ENCODE measurements at places on chromosomes 3 and 15.

DNA sequence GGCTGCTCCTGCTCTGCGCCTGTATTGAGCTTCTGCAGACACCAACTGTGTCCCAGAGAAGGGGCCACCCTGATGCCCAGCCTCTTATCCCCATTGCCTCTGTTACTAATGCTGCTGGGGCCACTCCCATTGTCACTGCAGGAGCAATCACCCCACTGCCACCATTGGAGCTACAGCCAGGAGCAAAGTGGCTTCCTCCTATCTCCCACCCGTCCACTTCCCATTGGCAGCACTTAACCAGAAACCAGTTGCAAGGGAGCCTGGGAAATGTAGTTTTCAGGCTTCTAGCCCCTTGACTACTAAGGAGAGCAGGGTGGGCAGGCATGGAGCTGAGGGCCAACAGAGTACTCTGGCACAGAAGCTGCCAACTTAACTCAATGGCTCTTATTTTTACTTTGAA, 55.9 kb upstream of the KLF13 start:
- DNase-seq, result no peak

- peak; percentile 32 for DNase-seq
Measured at GRCh38 chr3:119352863-119353527, 58.8 kb downstream of the ARHGAP31 start.

DNA sequence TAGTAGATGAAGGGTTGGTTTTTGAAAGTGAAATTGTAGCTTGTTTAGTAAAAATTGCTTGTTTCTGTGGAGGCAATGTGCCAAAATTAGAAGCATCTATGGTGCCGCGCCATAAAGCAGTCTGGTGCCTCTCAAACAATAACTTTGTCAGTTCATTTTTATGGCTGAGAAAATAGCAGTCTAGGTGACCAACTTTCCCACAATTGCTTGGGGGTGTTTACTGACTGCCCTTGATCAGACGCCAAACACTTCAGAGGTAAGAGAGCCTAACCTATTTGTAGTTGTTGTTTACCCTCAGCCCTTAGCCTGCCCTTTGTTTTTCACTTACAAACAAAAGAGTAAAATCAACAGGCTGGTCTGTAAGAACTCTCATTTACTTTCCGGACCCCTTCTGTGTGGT, 174.5 kb downstream of the FNDC3B start:
- no peak for DNase-seq

DNA sequence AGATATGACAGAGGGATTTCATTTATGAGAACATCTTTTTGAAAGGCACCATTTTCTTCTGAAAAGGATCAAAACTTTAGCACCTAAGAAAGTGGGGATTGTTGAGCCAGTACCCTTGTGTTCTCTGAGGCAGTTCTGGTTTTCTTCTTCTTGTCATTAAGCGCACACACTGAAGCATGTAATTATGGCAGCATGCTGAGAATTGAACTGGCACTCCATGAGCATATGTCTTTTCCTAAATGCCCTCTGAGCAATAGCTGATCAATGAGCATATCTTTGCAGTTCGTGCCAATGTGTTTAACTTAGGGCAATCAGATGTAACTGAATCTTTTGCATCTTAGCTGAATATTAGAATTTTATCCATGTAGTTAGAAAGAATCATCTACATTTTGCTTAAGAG, 53.9 kb upstream of the VGLL3 start:
- no peak for DNase-seq

GRCh38 chr15:92023965-92024364, 170.5 kb downstream of the SLCO3A1 start:
- no peak for DNase-seq

DNA sequence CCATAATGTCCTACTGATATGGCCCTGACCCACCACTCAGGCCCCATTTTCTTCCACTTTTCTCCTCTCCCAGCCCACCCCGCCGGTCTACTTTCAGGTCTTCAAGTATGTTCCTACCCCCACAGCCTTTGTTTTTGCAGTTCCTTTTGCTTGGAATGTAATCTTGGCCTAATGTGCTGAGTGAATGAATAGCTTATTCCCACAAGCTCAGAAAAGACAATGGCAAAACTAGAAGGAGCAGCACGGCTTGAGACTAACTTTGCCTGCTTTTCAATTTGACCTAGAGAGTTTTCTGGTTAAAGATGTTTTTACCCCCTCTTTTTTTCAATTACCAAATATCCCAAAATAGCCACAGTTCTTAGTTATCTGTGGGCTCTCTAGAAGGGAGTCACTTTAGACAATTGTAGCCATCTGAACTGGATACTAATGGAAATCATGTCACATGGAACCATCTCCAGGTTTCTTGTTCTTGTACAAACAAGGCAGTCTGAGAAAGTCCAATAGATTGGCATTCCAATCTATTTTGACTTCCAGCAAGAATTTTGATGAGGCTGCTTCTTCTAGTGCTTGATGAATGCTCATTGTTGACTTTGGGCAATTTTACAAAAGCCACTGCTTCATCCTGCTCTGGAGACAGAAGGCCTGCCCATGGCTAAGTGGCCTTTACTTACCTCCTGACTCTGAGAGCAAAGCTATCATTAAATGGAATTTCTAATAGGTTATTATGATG, 16.3 kb upstream of the LMCD1 start:
- DNase-seq, result no peak
